ENCODE measurements at places on chromosomes 5 and 9.
A peak's percentile ranks its signal among the peaks of the same experiment; 100 is the strongest.

DNA sequence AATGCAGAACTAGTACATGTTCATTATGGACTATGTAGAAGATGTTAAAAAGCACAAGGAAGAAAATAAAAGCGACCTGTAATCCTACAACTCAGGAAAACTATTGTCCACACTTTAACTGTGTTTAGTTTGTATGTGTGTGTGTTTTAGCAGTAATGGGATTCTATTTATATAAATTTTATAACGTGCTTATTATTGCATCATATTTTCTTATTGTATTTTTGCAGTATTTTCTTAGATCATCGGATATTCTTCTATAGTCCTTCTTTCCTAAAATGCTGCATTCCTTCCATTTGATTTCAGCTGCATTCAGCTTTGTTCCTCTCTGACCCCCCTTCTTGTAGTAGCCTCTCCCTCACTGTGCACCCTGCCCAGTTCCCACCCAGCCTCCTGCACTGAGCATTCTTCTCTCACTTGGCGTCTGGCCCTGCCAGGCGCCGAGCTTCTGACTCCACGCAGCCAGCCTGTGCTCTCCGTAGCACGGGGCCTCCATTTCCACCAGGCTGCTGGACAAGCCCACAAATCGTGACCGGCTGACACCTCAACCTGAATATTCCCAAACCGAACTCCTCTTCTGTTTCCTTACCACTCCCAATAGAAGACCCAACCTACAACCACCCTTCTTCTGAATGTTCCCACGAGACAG is 39.9 kb downstream of the MVB12B start:
- DNase-seq, result no peak

DNA sequence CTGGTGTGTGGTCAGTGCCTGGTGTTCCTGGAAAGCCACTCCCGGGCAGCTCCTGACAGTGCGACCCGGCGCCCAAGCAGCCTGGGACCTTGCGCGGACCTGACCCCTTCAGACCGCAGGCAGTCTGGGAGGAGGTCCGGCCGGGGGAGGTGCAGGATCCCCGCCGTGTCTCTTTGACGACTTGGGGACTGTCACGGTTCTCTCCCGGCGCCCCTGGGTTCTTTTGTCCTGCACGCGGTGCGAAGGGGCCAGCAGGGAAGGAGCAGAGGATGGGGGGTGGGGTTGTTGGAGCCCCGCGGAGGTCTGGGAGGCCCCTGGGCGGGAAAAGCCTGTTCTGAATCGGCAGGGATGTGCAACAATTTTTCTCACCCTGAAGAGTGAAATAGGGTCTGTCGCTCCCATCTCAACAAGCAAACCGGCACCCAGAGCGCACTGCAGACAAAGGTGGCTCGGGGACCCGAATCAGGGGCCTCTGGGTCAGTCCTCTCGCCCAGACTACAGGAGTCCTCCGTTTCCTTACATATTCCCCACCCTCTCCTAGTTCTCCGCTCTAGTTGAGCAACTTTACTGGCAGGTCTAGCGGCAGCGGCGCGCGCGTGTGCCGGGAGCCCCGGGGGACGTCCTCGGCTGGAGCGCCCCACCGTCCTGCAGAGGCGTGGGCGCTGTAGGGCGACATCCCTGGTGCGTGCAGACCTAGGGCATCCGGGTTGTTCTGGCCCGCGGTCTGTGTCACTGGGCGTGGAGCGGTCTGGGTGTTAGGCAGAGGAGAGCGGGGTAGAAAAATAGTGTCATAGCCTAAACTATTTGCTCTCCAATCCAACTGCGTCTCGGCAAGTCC is 1.2 kb downstream of the VCAN start:
- no peak for DNase-seq

- no peak for DNase-seq
Observed at GRCh38 chr5:3336666-3337065, 259.0 kb upstream of the IRX1 start.

DNA sequence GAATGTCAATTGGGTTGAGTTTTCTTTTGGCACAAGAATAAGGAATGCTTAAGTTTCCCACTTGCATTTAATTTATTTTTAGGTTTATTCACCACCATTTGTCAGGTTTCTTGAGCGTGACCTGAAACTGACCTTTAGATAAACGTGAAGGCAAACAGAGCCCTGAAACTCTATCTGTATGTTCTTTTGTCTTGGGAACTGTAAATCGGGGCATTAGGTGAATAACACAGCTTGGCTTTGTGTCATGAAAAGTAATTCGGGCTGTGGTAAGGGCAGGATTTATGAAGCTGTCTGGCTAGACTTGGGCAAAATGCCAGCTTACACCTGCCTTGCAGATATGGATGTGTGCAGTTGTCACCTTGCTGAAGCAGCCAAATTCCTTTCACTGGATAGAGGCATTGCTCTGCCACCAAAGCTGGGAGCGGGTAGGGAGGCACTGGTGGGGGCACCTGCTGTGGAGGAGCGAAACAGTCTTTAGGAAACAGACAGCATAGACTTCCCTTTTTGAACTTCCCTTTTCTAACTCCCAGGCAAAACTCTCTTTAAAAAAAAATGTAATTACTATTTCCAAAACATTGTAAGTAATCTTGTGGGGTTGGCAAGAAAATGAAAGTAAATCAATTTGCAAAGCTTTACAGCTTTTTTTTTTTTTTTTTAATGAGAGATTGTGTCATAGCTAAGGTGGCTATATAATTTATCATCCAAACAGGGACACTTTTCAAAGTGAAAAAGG is 545.2 kb downstream of the CSNK1G3 start:
- DNase-seq, result no peak

- no peak for DNase-seq
Observed at GRCh38 chr5:155926766-155927165, 400.2 kb upstream of the SGCD start.

- no peak for DNase-seq
Observed at GRCh38 chr5:16924206-16924605, 11.9 kb downstream of the MYO10 start.

DNA sequence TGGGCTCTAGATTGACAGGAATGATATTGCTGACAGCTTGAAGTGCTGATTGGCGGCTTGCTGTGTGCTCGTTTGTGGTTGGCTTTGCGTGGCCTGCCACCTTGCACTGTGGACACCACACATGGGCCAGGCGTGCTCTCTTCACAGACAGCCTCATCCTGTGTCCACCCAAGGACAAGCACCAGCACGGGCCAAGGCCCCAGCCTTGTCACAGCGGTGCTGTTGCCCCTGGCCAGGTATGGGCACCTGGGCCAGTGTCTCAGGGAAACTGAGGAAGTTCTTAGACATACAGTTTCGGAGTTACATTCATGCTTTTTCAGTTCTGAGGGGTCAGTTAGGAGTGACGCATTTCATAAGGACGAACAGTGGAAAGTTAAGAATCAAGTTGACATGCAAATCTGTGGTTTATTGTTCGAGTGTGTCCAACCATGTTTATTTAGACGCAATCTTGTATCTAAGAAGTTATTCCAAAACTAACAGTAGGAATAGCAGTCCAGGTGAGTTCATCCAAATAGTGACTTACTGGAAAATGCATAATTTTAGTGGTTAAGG is 125.9 kb downstream of the EHMT1 start:
- DNase-seq, result no peak

DNA sequence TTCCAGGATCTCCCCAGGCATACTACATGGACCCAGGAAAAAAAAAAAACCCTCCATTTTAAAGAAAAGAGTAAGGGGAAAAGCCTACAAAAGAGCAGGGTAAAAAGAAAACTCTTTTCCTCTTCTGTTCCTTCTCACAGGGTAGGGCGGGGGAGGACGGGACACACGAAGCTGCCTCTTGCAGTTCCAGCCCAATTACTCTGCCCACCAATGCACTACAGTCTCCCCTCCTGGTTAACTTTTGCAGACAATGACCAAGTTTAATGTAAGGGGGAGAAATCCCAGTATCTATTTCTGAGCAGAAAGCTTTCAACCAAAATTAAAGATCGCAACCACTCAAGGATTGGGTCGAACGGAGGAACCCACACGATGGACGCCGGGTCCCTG is 1.3 kb downstream of the BRD3 start:
- DNase-seq, result no peak

DNA sequence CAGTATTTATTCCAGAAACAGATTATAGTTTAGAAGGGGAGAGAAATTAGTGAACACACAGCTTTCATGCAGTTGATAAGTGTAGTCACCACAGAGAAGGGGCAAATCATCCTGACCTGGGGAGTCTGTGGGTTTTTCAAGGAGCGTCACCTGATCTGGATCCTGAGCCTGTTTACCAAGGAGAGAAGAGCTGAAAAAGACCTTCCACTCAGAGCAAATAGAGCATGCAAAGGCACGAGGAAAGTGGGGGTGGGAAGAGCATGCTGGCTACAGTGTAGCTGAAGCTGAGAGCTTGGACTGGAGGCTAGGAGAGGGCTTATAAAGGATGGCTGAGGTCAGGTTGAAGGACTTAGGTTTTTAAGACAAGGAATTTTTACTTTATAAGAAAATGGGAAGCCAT is 30.4 kb downstream of the ACO1 start:
- no peak for DNase-seq

DNA sequence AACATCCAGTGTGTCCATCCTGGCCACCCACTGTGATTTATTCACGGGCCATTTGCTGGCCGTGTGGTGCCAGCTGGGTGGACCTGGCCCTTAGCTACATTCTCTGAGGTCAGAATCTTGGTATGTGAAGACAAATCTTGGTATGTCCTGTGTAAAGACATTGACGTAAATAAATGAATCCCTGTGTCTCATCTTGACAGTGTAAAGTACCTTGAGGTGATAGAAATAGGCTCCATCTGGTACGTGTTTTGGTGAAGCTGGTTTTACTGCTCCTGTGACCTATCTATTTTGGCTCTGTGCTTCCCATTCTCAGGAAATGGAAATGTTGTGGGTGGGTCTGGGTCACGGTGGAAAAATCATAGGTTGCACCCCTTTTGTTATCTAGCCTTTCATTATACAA is 245.4 kb upstream of the ANKH start:
- DNase-seq, result no peak

DNA sequence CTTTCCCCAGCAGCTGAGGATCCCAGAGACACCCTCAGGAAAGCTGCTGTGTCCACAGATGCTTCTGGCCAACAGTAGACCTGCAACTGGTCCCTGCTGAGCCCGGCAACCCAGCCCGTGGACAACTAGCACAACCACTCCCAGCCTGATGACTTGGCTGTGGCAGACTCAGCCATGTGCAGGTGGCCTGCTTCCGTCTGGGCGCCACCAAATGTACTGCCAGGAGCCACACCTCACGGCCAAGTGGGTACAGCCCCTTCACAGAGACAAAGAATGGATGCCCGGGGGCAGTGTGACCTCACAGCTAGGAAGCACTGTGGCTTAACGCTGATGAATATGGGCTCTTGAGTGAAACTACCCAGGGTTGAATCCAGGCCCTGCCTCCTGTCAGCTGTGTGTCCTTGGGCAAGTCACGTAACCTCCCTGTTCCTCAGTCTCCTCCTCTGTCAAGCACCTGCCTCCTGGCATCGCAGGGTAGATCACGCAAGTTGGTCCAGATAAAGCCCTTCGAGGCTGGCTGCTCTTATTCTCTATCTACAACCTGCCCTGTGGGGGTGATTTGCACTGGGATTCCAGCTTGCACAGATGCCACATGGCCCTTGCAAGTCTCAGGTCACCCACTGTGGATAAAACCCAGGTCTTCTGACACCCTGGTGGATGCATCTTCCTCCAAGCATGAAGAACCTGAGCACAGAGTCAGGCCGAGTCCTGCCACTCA is 225.0 kb downstream of the PBX3 start:
- DNase-seq, result peak; percentile 92

All from keratinocyte (primary cell).